ENCODE measurements at places on chromosomes 13 and 19.
A peak's percentile ranks its signal among the peaks of the same experiment; 100 is the strongest.

GRCh38 chr13:77919246-77919920 is 752 bp upstream of the EDNRB start:
- peak; percentile 51 for DNase-seq

DNA sequence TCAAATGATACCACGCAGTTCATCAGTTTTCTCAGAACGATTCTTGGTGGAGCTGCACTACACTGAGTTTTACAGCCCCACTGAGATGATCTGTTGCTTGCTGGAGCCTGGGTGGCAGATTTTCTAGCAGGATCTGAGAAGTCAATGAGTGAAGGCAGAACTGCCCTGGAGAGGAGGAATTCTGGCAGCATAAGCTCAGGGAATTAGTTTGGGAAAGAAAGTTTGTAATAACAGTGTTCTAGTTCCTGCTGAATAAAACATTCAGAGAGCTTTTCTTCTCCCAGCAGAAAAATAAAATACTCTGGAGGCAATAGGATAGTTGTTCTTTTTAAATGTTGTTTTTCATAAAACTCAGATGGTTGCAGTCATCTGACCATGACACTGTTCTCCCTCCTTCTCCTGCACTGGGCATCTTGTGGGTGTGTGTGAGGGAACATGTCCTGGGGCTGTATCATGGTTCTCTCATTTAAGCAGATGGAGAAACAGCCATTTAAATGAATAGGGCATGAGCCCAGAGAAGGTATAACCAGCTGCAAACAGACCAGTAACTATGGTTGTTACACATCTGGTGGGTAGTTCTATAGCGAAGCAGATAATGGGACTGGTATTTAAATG is 29.6 kb downstream of the OLFM4 start:
- DNase-seq: no peak

- DNase-seq: no peak
Measured at GRCh38 chr19:43532571-43532961, 422 bp upstream of the ZNF575 start.

DNA sequence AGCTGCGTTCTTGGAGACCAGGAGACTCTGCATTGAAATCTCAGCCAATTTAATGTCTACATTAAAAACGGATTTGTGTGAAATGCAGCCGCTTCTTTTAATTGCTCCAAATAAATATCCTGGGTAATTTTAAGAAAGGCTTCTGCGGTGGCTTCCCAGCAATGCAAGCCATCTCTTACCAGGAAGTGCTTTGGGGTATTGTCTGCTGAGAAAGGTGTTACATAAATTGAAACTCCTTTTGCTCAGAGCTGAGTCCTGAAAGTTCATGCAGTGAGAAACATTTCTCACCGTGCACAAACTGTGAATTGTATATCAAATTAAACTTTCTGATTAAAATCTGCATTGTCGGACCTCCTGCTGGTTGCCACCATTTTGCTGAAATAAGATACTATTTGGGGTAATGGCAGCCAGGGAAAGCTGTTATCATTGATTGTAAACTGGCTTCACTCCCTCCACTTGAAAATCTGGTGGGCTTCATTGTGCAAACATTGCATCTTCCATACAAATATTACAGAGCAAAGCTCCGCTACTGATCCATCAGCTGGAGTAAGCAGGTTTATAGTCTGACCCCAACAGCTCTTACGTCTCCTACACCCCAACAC is 59.5 kb downstream of the ZIC5 start:
- DNase-seq: no peak

GRCh38 chr19:32813862-32814425 is 55.6 kb downstream of the SLC7A9 start:
- no peak for DNase-seq

- DNase-seq: no peak
Measured at GRCh38 chr13:53054569-53054968, 26.0 kb downstream of the OLFM4 start.

DNA sequence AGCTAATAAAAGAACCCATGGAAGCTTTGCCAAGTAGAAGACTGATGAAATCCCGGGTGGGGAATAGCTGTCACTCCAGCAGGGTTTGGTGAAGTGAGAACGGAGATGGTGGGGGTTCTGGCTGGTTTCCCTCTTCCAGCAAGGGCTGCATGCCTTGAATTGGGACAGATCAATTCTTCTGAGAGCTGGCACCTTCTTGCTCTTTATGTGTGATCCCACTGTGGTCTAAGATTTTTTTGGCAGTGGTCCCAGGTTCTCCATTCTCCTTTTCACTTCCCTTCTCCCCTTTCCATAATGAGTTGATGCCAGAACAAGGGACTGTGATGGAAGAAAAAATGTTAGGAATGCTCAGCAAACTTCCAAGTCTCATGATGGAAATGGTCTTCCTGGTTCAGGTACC is 50.0 kb downstream of the TNFSF11 start:
- no peak for DNase-seq

- DNase-seq: peak; percentile 78
Measured at GRCh38 chr19:4694211-4694987, 24.3 kb upstream of the MYDGF start.

All from endothelial cell of umbilical vein (primary cell).